Activated T-helper 1 cell treated with anti-CD3 and anti-CD28 coated beads, Interleukin-2, amount 50 U/mL, for 16 hours (primary cell): ENCODE measurements at places on chromosomes 7 and 10.

GRCh38 chr10:6473901-6474370 is 106.1 kb downstream of the PRKCQ start:
- DNase-seq: no peak

DNA sequence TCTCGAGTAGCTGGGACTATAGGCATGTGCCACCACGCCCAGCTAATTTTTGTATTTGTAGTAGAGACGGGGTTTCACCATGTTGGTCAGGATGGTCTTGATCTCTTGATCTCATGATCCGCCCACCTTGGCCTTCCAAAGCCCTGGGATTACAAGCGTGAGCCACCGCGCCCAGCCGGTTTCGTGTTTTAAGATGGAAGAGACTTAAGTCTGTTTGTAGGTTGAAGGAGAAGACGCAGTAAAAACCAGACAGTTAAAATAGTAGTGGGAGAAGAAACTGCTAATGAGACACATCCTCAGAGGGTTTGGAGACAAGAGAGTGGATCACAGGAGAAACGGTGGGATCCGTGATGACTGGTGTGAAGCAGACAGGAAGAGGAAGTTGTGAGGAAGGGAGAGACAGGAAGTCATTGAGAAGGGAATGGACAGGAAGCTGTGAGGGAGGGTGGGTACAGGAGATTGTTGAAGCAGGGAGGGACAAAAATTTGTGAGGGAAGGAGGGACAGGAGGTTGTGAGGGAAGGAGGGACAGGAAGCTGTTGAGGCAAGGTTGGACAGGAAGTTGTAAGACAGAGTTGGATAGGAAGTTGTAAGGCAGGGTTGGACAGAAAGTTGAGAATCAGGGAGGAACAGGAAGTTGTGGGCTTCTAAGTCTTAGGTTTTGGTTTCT is 115.5 kb downstream of the WDFY4 start:
- no peak for DNase-seq

DNA sequence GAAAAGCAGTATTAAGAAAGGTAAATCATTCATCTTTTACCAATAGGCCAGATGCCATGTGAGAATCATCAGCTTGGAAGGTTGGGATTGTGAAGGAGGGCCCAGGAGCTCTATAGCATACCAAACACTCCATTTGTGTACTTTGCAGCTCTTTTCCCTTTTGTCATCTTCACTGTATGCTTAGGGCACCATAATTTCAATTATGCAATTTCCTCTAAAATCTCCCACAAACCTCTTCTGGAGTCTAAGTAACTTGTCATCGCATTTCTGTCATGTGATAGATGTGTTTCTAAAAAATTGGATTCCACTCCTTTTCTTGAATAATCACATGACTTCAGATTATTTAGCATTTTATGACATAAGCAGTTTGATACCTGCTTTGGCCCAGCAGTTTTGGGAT is 17.9 kb downstream of the RPP30 start:
- no peak for DNase-seq

DNA sequence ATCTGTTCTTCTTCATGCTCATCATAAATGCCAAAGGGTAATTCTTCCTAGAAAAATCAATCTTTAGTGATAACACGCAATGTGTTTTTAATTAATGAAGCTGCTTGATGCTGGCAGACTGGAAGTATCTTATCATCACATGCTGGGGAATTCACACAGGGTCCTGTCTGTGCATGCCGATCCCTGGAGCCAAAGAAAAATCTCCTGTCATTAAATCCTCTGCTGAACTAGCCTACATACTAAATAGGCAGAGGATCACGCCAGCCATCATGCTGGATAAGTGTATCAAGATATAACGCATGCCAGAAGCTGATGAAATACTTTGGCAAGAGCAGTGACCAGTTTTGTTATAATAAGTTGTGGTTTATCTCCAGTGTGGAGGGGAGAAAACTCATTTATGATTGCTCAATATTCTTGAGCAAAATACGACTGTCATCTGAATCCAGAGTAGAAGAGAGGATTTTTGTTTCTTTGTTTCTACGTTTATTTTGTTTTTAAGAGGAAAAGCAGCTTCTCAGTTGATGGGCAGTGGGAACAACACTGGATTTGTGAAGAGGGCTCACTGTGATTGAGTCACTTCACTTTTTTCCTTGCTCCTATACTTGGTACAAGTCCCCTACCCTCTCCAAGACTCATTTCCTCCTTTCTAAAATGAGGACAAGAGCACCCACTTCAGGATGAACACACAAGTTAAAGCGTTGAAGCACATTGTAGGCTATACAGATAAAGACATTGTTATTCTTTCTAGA is 649.1 kb downstream of the TNS3 start:
- DNase-seq: no peak

- DNase-seq: no peak
Observed at GRCh38 chr7:157885140-157885539, 548.3 kb downstream of the DNAJB6 start.

- DNase-seq: no peak
Observed at GRCh38 chr10:127407551-127407950, 141.6 kb upstream of the NPS start.

- DNase-seq: no peak
Observed at GRCh38 chr7:2962865-2963264, 80.8 kb downstream of the CARD11 start.

- no peak for DNase-seq
Observed at GRCh38 chr7:110645060-110645459, 445.9 kb upstream of the LRRN3 start.

- no peak for DNase-seq
Observed at GRCh38 chr7:18494821-18495408, 634 bp upstream of the HDAC9 start.

GRCh38 chr10:21078410-21079329 is 181.6 kb upstream of the NEBL start:
- no peak for DNase-seq

GRCh38 chr10:124741281-124741921 is 2.8 kb downstream of the FAM53B start:
- peak; percentile 56 for DNase-seq

DNA sequence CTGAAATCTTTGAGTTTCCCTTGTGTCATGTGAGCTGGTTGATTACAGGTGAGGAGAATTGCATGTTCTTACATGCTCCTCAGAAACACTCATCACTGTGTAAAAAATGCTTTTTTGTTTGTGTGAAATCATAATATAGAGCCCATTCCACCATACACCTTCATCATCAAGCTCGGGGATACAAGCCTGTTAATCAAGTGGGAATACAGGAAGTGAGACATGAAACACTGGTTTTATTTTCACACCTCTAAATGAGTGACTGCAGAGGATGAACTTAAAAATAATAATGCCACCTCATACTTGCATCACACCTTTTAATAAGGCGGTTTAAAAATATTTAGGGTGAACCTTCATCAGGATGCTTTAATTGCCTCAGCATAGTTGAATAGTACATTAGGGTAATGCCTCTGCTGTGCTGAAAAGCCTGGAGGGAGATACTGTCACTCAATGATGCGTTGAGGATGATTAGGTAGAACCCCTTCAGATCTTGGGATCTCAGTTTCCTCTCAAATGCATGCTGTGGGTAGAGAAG is 164.6 kb downstream of the AUTS2 start:
- no peak for DNase-seq

DNA sequence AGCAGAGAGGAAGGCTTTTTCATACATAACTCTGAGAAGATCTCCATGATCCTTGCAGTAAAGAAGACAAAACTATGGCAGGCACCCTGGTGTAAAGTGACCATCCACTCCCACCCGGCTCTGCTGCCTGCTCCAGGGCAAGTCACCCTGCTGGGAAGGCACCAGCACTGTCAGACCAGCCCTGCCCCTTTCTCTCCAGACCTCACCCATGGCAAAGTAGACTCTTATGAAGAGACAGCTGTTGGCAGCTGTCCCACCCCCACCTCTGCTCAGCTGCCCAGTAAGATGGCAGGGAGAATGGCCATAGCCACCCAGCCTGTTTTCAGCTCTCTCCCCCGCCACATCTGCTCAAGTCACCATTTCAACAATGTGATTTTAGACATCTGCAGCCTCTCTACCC is 8.6 kb upstream of the ZMIZ2 start:
- no peak for DNase-seq

GRCh38 chr10:6719561-6719960 is 139.5 kb upstream of the PRKCQ start:
- no peak for DNase-seq

DNA sequence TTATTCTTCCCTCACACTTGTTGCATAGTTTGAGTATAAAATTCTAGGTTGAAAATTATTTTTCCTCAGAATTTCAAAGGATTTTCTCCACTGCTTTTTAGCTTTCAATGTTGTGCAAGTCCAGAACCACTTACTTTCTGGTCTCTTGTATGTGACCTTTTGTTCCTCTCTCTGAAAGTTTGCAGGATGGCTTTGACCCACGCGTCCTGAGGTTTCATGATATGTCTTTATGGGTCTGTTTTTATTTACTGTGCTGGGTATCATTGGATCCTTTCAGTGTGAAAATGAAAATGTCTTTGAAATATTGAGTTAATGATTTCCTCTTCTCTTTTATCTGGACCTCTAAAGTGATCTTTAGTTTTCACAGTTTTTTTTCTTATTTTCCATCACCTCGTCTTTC is 38.5 kb downstream of the C1GALT1 start:
- DNase-seq: no peak

GRCh38 chr7:75817116-75817515 is 3.5 kb upstream of the CCL24 start:
- no peak for DNase-seq

- DNase-seq: no peak
Observed at GRCh38 chr10:81871558-81871957, 3.4 kb upstream of the NRG3 start.

DNA sequence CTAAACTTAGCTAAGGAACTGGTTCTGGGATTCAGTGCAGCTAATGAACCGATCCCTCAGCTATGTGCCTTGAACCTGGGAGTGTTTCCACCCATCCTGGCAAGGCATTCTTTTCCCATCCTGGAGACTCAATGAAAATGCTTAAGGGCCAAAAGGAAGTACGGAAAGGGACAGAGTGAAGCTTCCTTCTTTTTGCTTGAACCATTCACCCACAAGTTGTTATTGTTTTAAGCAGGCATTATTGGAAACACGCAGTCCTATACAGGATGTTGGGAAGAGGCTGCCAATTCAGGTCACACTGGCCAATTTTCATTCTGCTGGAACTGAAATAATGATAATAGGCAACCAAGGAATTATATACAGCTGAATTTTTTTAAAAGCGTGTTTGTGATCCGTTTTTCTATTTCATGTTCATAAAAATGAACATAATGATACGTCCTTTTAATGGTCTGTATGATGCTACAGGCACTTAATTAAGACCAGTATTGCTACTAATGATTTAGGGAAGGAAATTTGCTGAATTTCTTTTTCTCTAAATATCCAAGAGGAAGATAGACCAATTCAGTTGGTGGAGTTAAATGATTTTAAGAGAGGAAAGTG is 57.8 kb upstream of the FZD1 start:
- DNase-seq: no peak

DNA sequence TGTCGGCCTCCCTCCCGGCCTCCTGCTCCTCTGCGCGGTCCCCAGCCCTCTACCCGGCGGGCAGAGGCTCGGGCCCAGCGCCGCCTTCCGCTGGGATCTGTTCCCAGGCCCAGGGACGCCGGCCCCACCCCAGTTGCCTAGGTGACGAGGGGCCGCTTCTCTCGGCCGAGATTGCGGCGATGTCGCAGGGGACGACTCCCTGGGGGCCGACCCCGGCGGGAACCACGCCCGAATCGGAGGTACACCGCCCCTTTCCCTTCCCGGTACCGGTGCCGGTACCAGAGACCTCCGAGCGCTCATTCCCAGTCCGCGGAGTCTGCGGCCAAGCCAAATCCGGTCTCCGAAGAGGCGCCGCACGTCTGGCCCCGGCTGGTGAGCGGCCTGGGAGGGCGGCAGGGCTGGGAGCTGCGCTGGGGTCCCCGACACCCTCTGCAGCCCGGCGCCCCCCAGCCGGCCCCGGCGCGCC is at the start of gene CABCOCO1:
CABCOCO1 (plus strand) TSS at position 136 of the 466 bp plus-strand sequence; CDS start at position 180, 44 bp downstream.
- DNase-seq: no peak

GRCh38 chr10:88270871-88271713 is 312.0 kb downstream of the RNLS start:
- no peak for DNase-seq

GRCh38 chr7:636396-636795 is 90.1 kb upstream of the DNAAF5 start:
- no peak for DNase-seq

DNA sequence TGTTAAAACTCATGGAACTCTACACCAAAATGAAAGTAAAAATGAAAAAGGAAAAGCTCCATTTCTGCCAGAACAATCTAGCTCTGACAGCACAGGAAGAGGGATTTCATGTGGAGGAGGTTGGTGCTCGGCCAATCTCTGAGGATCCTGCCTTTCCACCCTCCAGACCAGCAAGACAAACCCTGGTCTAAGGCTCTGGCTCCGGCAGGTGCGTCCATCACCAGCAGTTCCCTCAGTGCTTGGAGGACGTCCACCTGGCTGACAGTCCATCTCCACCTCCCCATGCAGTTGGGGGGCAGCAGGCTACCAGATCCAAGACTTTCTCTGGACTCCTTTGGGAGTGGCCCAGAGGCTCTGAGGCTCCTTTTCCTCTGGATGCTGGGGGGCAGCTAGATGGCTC is 25.0 kb upstream of the LOXL4 start:
- no peak for DNase-seq

GRCh38 chr7:22125436-22125835 is 179.7 kb upstream of the CDCA7L start:
- DNase-seq: no peak

- DNase-seq: no peak
Observed at GRCh38 chr7:111043561-111043960, 47.4 kb upstream of the LRRN3 start.

GRCh38 chr10:90890347-90890746 is 18.6 kb downstream of the RPP30 start:
- no peak for DNase-seq
